Stimulated activated CD8-positive, alpha-beta memory T cell treated with anti-CD3 and anti-CD28 coated beads, Interleukin-15, amount 100 ng/mL, for 4 hours (primary cell): ENCODE measurements at places on chromosomes 2 and 18.

GRCh38 chr2:66839551-66840320 is 404.8 kb downstream of the MEIS1 start:
- no peak for DNase-seq

DNA sequence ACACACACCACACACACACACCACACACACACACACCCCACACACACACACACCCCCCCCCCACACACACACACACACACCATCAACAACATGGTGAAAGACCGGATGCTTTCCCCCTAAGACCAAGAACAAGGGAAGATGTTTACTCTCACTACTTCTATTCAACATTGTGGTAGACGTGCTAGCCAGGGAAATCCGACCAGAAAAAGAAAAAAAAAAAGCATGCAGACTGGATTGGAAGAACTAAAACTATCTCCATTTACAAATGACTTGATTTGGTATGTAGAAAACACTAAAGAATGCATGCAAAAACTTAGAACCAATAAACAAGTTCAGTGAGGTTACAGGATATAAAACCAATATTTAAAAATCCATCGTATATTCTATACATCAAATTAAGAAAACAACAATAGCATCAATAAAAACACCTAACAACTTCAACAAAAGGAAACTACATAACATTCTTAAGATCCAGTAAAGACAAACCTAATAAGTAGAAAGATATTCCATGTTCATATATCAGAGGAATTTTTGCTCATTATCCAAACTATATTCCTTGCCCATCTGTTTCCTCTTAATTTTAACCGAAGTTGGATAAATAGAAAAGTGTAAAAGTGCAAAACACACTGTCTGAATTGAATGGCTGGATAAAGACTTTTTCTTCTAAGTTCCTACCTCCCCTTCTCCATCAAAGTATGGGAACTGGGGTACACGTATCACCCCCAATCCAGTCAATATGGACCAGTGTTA is 51.5 kb upstream of the RNU4ATAC start:
- DNase-seq, result no peak

DNA sequence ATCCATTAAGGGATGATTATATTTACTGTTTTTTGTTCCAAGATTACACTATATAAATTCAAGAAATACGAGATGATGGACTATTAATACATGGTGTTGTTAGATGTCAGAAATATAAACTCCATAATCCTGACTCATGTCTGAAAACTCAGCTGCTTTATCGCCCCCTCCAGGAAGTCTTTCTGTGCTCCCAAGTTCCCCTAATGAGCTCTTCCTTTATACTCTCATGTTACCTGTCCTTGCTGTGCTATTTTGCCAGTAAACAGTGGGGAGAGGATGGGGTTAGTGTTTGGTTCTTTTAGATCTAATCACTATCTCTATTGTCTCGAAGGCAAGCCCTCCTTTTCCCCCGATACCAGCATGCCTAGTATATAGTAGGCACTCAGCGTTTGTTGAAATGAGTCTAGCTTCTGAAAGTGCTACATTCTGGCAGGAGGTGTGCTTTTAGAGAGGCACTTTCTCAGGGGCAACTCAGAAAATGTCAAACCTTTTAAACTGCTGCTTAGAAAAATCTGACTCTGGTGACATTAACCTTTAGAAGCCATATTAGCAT is 21.4 kb upstream of the BARD1 start:
- no peak for DNase-seq

DNA sequence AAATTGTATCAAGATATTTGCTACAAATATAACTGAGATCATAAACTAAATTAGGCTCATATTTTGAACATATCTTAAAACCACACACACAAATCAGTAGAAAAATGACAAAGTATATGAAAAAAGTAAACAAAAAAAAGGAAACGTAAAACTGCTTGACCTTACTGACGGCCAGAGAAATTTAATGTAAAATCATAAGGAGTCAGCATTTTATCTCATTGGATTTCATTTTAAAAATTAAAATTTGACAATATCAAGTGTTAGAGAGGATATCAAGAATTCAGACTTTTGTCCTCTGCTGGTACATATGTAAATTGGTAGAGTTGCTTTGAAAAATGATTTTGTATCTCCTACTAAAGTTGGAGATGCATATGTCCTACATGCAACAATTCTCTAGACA is 209.2 kb upstream of the ZC3H15 start:
- DNase-seq, result no peak

DNA sequence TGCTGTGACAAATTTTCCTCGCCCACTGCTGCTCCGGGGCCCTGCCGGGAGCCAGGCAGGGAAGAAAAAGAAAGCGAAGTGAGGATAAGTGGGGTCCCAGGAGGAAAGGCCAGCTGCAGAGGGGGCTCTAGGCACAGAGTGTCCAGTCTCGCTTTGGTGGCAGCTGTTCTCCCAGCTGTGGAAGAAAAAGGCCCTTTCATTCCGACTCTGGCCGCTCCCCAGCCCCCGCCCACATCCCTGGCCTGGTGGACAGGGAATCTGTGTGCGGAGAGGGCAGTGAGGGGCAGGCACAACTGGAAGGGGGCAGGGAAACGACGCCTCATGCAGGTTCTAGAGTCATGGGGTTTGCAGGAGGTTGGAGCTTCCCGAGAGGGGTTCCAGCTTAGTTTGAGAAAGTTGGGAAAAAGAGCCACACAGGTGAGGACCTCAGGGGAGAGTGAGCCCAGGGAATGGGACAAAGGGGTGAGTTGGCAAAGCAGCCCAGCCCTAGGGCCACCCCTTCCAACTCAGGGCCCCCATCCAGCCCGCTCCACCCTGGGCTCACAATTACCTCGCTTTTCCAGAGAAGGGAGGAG is 1.8 kb downstream of the RTKN start:
- DNase-seq, result no peak

DNA sequence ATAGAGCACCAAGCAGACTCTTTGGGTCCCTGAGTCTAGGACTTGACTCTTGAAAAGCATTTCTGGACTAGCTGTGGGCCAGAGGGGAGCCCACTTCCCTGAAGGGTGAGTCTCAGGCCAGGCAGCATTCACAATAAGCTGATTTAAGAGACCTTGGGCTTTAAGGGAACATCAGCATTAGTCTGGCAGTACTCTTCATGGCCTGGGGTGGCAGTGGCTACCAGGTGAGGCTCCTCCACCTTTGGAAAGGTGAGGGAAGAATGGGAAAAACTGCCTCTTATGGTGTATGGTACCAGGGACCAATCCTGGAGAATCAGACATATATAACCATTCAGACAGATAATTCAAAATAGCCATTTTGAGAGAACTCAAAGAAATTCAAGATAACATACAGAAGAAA is 599.9 kb upstream of the POU3F3 start:
- no peak for DNase-seq

DNA sequence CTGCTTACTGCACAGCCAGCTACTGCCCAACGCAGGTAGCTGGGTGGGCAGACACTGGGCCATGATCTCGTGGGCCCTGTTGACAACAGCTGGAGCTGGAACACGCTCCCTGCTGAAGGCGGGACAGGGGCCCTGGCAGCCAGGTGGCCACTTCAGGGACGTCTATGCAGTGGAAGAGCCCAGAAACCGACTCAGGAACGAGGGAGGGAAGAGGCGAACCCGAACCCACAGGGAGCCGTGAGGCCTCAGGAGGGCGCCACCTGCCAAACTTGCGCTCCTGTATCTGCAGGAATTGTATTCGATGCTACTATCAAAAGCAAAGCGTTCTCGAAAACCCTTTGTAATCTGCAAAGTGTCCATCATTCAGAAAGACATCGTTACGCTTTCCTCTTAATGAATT is 198.4 kb downstream of the EIPR1 start:
- DNase-seq, result no peak

- no peak for DNase-seq
Measured at GRCh38 chr2:71922091-71922490, 225.6 kb downstream of the CYP26B1 start.

DNA sequence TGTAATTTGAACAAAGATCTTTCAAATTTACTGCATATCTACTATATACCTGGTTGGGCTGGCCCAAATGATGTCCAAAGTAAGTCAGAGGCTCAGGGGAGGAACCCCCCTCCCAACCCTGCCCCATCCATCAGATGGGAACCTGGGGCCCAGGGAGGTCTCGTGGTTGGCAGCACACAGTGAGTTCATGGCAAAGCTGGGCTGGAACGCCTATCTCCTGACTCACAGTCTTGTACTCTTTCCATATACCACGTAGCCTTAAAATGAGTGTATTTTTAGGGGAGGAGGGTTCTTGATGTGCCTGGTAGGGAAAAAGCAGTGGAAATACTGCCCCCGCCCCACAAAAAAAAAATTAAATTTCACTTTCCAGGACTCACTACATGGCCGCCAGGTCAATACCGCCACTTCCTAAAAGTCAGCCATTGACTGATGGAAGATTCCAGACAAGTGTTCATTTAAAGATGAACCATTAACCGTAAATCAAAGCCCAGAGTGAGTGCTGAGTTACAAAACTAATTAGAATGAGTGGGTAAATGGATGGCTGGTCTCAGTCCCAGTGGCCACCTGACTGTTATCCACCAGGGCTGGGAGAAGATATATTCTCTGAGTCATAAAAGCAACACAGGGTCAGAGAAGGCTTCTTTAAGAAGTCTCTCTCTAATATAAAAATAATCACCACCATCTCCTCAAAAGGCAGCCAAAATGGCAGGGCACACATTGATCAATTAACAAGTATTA is 80.5 kb downstream of the ZBTB7C start:
- DNase-seq, result no peak

DNA sequence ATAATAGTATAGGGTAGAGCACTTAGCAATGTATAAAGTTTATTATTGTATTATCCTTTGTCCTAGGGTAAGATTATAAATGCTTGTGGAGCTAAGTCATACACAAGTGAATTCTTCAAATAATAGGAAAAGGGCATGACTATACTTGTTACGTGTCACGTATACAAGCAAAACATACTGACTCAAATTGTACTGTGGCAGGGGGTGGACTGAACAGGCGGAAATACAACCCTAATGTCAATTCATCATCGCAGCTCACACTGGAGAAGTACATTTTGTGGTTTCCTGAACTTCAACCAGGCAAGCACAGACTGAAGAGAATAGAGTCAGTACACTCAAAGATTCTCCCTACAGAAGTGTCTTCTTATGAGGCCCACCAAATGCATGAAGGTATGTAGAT is 201.0 kb downstream of the MBD2 start:
- no peak for DNase-seq

- DNase-seq, result no peak
Measured at GRCh38 chr2:64651590-64651989, 2.1 kb downstream of the SERTAD2 start.

GRCh38 chr2:151630372-151630771 is 103.9 kb downstream of the NEB start:
- DNase-seq, result no peak

GRCh38 chr18:58788971-58789875 is 75.5 kb upstream of the ZNF532 start:
- DNase-seq, result no peak

GRCh38 chr2:207215308-207215707 is 49.6 kb upstream of the KLF7 start:
- no peak for DNase-seq

DNA sequence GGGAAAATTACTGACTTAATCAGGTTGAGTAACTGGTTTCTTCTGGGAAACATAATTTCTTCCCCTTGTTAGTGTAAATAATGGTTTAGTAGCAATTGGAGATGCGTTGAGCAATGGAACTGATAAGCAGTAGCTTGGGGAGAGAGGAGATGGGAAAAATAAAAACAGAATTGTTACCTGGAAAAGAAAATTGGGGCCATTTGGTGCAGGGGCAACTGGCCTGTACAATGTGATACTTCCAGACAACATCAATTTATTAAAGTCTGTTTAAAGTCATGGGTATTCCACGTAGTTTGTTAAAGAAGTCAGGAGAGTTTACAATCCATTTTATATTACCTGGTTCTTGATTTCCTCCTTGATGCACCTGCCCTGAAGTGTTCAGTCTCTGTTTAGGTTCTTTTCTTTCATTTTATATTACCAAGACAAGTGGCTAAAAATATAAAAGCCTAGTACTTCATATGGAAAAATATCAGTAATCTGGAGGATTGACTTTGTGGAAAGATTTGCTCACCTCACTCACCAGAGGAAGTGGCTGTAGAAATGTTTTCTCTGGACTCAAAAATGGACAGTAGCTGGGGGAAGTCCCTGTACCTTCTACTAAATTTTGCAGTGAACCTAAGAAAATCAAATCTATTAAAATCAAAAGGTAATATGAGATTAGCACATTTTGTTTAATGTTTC is 161.0 kb downstream of the DDX1 start:
- no peak for DNase-seq

DNA sequence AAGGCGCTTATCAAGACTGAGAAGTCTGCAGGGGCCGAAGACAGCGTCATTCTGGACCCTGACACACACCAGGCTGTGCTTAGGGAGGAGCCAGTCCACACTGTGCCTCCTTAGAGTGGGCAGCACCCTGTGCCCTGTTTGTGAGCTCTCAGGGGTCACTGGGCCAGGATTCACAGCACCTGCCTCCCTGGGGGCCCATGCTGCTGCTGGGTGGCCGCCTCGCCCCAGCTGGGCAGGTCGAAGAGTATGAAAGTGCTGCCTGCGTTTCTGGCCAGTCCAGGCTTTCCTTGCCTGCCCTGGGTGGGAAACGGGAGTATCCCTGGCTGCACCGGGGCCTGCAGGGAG is 15.4 kb upstream of the GPR55 start:
- no peak for DNase-seq

DNA sequence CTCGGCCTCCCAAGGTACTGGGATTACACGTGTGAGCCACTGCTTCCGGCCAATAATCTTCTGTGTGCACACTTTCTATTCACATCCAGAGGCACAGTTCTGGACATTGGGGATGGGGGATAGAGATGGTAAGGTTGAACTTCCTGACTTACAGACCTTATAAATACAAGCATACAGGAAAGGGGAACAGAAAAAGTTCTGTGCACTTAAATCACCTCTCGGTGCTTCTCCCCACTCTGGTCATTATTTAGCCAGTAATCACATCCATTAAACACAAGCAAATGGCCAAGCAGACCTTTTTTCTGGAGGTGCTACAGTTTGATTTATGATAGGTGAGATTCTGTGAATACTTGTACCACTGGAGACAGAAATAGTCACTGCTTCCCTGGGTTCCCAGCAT is 110.6 kb downstream of the CRIM1 start:
- DNase-seq, result no peak

DNA sequence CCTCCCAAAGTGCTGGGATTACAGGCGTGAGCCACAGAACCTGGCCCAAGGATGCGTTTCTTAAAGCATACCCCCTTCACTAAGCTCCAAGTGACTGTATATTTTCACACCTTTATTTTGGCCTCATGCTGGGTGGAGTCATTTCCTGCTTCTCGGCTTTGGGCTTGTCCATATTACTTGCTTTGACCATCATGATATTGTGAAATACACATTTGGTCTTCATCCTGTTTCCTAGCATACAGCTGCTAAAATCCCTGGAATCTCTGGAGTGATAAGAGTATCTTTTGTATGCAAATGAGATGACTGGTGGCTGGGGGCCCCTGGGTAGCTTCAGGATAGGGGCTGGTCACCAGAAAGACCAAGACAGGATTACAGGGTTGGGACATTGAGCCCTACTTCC is 17.6 kb upstream of the COLEC12 start:
- DNase-seq, result no peak

DNA sequence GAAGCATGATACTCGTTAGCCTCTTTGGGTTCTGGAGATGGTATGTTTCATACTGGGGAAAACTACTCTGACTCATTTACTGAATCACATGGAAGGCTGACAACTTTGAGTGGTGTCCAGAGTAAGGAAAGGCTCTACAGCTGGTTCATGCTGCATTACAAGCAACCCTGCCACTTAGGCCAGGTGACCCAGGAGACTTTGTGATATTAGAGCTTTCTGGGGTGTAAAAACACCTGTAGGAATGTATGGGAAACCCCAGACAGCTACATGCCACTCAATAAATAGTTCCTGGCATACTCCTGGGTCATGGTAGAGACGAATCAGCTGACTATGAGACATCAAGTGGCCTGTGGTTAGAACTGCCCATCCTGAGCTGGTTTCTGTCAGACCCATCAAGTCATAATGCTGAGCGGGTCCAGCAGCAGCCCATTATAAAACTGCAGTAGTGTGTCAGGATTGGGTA is 21.3 kb upstream of the TCF7L1 start:
- DNase-seq, result no peak
